ENCODE measurements at places on chromosomes 3 and 15.

DNA sequence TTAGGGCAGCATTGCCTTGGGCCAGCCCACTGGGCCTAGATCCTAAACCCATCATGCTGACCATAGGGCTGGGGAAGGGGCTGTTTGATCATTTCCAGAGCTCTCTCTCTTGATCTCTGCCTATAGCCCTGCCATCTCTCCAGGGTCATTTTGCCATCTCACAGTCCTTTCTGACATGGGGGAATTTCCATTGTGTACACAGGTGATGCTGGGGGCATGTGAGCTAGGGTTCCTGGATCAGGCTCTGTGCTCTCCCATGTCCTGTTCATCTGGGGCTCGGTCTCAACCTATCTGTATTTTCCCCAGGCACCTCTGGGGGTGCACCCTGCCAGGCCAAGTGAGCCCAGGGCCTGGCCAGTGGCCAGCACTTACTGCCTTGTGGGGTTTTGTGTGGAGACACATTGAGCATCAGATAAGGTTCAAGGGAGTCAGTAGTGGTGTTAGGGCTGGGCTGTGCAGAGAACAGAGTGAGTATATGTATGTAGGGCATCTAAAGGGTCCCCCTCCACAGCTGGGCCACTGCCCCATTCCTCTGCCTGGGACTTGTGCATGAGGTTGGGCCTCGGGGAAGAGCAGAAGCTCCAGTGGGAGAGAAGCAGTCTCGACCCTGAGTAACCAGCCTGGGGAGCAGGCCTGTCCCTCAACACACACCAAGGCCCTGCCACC lies 25.7 kb upstream of the APEH start:
- no peak for DNase-seq

- peak; percentile 81 for DNase-seq
These were observed 1.8 kb upstream of the RPP25 start for GRCh38 chr15:74958320-74958907.

DNA sequence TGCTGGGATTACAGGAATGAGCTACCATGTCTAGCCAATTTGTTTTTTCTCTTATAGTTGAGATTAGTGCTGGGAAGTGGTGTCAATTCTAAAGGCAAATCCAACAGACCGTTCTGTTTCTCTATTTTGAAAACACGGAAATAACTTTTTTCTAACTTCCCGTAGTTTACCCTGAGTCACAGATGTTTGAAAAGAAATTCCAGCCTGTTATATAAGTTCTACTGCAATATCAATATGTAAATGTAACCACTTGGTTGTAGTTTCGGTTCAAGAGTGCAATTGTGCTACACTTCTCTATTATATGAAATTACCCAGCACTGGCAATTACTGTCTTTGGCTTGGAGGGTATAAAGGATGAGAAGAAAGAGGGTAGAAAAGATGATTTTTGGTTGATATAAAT lies 22.3 kb upstream of the GNB4 start:
- no peak for DNase-seq

- no peak for DNase-seq
These were observed 109.2 kb upstream of the NANOGP8 start for GRCh38 chr15:35194296-35194695.

Data from left colon (tissue), 2 donors.